ENCODE measurements at places on chromosomes 12 and 14. TPM values are rescaled to one million over a fixed set of nuclear protein-coding genes. Genes with fewer than 3 reads are reported as not detected.

EPS8 gene
- total RNA-seq: 32.0 TPM

MYH6 gene
- not detected for total RNA-seq

SCN8A gene
- total RNA-seq: 8.6 TPM

DIO2 gene
- 0.05 TPM for total RNA-seq

CFAP251 gene
- 4.2 TPM for total RNA-seq

AEBP2 gene
- 32.4 TPM for total RNA-seq

ENDOU gene
- total RNA-seq: not detected

LRRC10 gene
- not detected for total RNA-seq

TAC3 gene
- not detected for total RNA-seq

GLIPR1L1 gene
- total RNA-seq: not detected

DEGS2 gene
- 4.9 TPM for total RNA-seq

PCED1B gene
- 0.82 TPM for total RNA-seq

OR4M1 gene
- total RNA-seq: not detected

CLEC4D gene
- total RNA-seq: not detected

MAP1LC3B2 gene
- 1.9 TPM for total RNA-seq

- DNase-seq: no peak
These were observed 11.0 kb upstream of the JPH4 start for GRCh38 chr14:23589606-23590005.

GRCh38 chr14:23047034-23047634 lies 5.1 kb downstream of the PSMB11 start:
- no peak for DNase-seq

GRCh38 chr14:75068294-75069120 lies 934 bp upstream of the ZC2HC1C start:
- DNase-seq: no peak

DNA sequence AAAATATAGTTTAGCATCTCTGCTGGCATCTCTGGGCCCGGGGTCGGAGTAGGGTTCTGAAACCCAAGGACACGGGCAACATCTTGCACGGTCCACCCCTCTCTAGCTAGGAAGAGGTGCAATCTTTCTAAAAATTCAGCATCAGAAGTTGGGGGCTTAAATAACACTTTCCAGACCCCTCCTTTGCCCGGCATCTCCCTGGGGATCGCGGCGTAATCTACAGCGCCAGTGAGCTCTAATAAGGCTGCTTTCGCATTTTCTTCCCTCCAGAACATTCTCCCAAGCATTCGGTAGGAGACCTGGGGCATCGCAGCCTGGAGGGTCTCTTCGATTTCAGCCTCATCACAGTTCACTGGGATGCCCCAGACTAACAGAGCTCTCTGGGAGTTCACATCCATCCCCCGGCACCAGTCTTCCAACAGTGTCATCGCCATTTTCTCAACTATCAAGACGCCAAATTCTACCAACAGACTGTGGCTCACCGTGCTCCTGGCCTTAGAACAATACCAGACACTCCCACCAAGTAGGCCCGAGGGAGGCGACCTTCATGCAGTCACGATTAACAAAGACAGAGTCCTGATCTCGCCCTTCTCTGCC lies 880 bp downstream of the PNMA1 start:
- DNase-seq: no peak

DNA sequence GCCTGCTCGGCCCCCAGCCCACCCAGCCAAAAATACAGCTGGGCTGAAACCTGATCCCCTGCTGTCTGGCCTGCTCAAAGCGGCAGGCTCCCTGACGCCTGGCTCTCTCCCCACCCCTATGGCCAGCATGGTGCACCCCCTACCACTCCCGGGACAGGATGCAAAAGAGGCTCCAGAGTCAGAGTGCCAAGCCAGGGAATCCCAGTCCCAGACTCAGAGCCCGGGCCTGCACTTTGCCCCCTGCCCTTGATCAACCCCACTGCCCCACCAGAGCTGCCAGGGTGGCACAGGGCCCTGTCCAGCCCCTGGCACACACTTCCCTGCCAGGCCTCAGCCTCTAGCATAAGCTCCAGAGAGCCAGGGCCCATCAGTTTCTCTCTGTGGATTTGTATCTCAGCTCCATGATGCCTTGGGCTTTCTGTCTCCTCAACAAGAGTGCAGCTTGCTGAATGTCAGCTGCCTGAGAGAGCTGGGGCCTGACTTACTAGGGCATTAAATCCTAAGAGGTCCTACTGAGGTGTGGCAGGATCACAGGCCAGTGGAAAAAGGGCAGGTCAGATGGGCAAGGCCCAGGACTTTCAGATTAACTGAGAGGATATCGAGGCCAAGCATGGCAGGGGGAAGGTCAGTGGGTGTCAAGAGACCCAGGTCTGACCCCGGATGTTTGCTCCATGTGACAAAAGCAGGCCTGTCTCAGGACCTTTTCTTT lies 13.9 kb downstream of the ACVRL1 start:
- DNase-seq: no peak

- no peak for DNase-seq
These were observed 51.0 kb downstream of the LMNTD1 start for GRCh38 chr12:25502118-25502517.

GRCh38 chr14:94020267-94020666 lies 5.9 kb upstream of the OTUB2 start:
- no peak for DNase-seq

DNA sequence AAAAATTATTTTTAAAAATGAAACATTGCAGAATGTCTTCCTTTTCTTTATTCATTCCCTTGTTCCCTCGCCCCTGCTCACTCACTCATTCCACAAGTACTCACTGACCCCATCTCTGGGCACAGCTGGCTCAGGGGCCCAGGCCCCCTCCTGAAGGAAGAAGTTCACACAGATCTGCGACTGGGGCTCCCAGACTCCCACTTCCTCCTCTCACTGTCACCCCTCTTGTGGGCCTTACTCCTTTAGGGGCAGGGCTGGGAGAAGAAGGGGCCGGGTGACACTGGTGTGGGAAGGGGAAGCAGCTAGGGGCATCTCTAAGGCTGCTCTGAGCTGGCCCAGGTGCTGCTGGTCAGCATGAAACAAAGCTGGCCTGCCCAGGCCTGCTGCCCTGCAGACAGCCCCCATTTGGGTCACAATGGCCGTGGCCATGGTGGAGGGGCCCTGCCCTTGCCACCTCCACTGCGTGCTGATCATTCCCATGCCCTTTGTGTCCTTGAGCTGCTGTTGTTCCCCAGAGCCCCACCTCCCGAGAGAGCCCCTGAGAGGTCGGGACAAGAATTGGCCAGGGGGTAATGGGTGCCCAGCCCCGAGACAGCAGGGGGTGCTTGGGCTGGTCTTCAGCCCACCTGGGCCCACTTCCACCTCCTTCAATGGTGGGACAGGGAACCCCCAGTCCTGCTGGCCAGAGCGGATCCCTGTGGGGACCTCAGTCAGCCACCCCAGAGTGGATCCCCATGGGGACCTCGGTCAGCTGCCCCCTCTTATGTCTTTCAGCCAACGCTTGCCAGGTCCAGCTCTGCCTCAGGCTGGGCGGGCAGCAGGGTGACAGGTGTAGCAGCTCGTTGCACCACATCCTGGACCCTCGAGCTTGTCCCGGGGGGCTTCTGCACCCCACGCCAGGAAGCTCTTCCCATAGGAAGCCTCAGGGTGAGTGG lies 212.4 kb upstream of the C14orf180 start:
- DNase-seq: no peak

- no peak for DNase-seq
These were observed 41.0 kb downstream of the CDKL1 start for GRCh38 chr14:50355692-50356091.

- no peak for DNase-seq
These were observed 792 bp upstream of the SLC38A1 start for GRCh38 chr12:46269429-46270241.

DNA sequence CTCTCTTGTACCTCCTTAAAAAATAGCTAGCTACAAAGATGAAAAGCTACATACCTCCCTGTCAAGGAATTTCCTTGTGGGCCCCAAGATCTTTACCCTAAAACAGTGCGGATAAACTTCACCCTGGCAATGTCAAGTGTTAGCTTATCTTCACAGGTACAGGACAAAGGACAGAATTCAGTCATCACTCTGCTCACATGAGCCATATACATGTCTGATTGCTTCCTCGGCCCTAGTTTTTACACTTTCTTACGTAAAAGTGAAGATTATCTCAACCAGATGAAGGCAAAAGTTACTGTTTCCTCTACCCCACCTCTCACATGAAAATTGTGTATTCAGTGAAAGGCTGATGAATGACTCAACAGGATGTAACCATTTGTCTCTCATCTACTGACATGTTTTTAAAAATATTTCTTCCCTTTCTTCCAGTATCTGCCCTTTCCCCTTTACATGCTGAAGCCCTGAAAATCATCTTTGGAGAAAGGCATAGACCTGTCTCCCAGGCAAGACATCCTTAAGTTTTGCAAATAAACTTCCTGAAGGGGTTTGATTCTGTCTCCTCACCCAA lies 890.1 kb downstream of the GALC start:
- DNase-seq: no peak

GRCh38 chr12:19276767-19277166 lies 147.2 kb downstream of the PLEKHA5 start:
- DNase-seq: no peak

- DNase-seq: no peak
These were observed 78.7 kb downstream of the PPM1A start for GRCh38 chr14:60327447-60328331.

DNA sequence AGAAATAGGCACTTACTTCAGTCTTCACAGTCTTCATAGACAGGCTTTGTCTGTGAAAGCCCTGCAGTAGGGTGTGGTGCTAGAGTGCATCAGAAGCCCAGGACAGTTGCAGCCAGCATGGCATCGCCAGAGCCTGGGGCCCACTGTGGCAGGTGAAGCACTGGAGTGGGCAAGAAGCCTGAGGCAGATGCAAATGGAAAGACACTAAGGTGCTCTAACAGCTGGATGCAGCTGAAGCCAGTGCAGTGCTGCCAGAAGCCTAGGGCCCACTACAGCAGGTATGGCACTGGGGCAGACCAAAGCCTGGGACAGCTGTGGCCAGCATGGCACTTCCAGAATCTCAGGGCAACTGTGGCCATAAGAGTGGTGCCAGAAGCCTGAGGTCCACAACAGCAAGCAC lies 358.6 kb downstream of the SYT1 start:
- DNase-seq: no peak

- no peak for DNase-seq
These were observed 2.4 kb upstream of the RNASE7 start for GRCh38 chr14:21039585-21040369.

GRCh38 chr12:112901271-112901670 lies 5.5 kb upstream of the OAS1 start:
- no peak for DNase-seq

DNA sequence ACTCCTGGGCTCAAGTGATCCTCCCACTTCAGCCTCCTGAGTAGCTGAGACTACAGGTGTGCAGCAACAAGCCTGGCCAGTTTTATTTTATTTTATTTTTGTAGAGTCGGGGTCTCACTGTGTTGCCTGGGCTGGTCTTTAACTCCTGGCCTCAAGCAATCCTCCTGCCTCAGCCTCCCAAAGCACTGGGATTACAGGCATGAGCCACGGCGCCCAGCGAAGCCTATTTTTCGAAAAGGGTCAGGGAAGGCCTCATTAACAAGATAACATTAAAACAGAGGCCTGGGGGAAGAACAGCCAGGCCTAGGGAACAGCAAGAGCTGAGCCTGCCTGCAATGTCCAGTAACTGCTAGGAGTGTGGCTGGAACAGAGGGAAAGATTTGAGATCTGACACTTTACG lies 36.1 kb upstream of the VRK1 start:
- DNase-seq: no peak

DNA sequence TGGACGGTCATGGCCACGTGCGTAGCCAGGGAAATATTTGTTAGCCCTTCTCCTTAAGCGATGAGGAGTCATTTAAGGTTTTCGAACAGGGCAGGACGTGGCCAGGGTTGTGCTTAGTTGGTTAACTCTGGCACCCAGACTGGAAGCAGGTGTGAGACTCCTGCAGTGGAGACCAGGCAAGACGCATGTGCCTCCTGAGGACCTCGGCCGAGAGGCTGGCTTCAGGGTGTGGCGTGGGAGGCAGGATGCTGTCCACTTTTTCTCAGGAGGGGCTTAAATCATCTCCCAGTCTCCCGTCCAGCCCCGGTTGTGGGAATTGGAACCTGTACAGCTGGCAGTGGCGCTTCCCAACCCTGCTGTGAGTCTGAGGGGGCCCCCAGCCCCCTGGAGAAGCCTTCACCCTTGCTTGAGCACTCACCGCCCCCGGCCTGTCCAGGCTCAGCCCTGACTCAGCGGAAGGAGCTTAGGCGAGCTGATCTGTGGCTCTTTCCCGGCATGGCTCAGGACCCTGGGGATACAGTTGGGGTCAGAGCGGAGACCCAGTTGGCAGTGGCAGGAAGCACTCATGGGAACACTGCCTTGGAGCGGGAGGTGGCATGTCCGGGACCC lies 46.3 kb upstream of the TSPAN9 start:
- DNase-seq: no peak

GRCh38 chr12:99386907-99387306 lies 260.6 kb upstream of the GARIN6 start:
- no peak for DNase-seq

- DNase-seq: no peak
These were observed 855.6 kb upstream of the TMEM132C start for GRCh38 chr12:127411166-127411915.

DNA sequence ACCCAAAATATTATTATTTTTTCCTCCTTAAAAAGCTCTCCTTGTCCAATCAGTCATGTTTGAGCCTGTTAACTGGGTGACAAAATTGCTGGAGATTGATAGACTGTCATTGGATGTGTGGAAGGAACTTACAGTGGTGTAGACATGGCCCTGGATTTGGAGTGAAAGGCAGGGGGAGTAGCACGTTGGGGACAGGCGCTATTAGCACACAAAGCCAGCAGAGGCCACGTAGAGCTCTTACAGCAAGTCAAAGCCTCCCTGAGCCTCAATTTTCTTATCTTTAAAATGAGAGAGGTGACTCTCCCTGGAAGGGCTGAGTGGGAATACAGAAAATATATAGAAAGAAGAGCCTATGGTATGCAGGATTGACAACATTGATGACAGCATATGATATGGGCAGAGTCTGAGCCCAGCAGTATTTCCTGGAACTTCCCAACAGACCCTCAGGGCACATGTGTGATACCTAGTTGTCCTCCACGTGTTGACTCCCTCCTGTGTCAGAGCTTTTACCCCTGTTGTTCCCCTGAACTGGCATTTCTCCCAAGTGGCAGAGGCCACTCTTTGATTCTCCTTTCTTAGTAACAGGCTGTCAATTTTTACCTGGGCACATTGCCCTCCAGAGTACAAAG lies 504.9 kb downstream of the VRK1 start:
- DNase-seq: no peak

GRCh38 chr12:20585913-20586312 lies 109.2 kb upstream of the SLCO1C1 start:
- no peak for DNase-seq

Data from Panc1 (cell line).